HuH-7.5 (cell line): ENCODE measurements at places on chromosomes 2 and 18.

- no peak for DNase-seq
Observed at GRCh38 chr18:46771141-46771540, 14.3 kb upstream of the ST8SIA5 start.

- DNase-seq, result no peak
Observed at GRCh38 chr2:212595036-212595654, 56.5 kb upstream of the ERBB4 start.

- no peak for DNase-seq
Observed at GRCh38 chr2:12971581-12972365, 255.0 kb downstream of the TRIB2 start.

DNA sequence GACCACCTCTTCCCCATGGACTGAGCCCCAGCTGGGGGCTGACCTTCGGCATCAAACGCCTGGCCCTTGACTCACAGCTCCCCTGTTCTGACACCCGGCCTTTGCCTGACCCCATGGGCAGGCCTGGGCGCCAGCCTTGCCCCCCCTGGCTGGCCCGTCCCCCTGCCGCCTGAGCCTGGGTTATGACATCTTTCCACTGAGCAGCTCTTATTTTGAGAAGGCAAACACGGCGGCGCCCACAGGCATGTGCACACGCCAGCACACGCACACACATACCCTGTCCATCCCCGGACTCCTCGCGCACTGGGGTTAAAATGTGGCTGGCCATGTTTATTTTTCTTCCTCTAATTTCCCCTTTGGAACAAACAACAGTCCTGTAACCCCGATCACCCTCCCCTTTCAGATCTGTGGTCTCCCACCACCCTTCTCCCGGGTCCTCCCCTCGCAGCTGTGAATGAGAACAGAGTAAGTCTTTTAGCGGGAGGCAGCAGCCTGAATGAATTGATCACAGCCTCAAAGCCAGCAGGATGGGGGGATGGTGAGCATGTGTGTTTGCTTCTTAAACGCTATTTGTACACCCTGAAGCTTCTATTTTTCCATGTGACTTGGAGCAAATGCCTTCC is 11.8 kb upstream of the ATOH8 start:
- DNase-seq, result no peak

DNA sequence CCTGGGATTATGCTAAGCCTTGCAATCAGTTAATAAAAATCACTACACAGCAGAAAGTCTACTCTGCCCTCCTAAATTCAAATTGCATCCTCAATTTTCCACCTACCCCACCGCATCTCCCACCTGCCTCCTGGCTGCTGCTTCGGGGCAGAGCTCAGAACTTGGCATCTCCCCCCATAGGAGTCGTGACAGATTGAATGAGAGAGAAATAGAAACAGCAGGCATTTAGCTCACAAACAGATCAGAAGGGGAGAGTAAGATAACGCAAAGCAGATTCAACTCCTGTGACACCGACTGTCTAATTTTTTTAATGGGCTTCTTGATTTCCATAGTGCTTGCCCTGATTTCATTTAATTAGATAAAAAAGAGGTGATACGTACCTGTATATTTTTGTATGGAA is 24.7 kb upstream of the LRRC30 start:
- DNase-seq, result no peak
